ENCODE measurements at places on chromosomes 12 and 14.

- no peak for DNase-seq
These were observed 545.7 kb downstream of the DIO2 start for GRCh38 chr14:79665556-79665955.

DNA sequence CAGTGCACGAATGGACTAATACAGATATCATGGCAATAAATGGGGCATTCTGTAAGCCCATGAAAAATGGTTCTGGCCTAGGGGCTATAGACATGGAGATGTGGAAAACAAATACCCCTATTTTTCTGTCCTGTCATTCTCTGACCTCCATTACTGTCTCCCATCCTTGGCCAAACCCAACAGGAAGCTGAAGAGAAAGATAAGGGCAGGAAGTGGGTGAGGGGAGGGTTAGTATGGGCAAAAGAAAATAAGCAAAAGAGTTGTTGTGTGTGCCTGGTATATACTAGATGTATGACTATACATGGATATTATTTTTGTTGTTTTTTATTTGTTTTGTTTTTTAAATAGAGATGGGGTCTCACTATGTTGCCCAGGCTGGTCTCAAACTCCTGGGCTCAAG is 339.3 kb downstream of the PCNX1 start:
- DNase-seq: no peak

DNA sequence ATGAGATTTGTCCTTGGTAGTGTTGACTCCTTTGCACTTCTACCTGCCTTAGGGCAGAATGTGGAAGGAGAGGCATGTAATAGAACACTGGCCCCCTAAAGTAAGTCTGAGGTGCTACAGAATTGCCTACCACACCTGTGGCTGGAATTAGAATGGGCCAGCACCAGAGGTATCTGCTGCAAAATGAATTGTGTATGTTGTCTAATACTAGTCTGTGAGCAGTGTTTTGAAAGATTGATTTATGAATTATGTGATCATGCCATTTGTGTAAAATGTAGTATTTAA is 5.7 kb upstream of the STYX start:
- no peak for DNase-seq

GRCh38 chr14:102622262-102622885 is 29.9 kb downstream of the RCOR1 start:
- peak; percentile 55 for DNase-seq

DNA sequence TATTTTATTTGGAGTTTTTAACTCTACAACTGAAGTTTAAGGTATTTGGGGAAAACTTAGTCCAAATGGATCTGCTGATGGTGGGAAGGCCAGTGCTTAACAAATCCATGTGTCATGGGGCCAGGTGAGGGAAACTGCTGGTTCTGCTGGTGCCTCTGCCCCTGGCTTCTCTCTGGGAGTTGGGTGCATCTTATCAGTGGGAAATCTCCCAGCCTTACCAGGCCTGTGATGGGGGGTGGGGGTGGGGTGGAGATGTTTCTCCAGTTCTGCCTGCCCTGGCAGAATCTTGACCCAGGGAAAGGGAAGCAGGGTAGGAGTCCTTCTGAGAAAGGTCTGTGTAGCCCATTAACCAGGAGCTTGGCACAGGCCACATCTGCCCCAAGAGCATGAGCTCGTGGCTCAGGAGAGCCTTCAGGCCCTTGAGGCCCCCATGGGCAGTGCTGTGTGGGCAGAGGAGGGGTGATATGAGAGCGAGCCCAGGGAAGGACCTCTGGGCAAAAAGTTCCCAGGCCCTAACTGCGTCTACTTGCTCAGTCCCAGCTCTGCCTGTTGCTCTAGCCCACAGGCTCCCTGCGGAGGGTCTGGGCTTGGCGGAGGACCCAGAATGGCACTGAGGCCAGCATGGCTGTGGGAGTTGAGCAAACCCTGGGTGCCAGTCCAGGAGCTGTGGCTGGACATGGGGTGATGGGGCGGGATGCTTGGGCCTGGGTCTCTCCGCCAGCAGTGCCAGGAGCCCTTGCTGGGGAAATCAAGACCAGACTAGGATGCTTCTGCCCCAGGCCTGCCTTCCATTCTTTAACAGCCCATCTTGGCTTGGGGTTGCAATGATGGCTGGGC is 18.2 kb downstream of the VASH1 start:
- no peak for DNase-seq
